NCI-H774 (cell line): ENCODE measurements at places on chromosomes 13 and 19.

DNA sequence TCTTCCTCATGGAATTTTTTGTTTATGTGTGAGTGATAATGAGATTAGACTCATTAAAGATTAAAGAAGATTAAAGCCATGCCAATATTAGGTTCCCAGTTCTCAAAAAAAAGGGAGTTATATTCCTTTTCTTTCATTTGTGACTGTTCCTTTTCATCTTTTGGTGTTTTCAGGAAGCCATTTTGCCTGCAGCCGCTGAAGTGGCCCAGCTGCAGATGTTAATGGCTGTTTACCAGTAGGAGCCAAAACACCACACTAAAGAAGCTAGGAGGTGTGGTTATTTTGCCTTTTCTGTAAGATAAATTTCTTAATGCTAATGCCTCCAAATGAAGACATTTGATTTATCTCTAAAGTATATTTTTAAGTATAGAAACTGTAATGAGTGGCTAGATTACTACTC, 36.3 kb downstream of the ITGBL1 start:
- DNase-seq = no peak

DNA sequence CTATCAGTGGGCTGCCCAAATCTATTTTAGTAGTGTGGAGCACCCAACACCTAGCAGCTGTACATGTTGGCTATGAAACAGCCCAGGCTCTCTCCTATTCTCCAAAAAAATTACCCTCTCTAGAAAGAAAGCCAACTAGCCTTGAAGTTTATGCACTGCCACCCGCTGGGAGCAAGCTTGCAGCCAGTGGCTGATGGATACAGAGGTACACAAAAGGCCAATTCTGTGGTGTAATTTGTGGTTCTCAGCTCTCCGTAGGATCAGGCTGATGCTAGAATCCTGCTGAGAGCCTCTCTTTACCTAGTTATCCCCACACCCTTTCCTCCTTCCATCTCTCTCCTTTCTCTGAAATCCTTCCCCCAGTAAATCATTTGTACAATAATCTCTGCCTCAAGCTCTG, 1120.7 kb downstream of the DIAPH3 start:
- no peak for DNase-seq

DNA sequence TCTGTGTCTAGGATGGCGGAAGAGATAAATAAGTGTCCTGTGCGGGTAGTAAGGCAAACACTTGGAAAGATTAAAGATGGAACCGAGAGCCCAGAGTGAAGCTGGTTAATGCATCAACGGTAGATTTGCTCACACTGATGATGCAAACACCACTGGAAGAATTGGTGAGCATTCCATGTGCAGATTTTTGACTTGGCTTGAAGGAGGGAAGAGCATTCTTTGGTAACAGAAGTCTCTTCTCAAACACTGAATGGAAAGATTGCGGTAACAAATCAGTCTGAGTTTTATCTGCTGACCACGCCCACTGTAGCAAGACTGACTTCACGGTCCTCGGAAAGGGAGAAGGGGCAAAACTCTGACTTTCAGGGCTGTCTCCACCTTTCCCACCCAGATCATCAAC, 112.5 kb downstream of the COL4A1 start:
- DNase-seq = no peak

GRCh38 chr19:38264486-38265212, at the start of gene SPINT2:
Gene SPINT2, plus strand, starts transcription at chr19:38264573. Its CDS starts 320 bp downstream, at chr19:38264893.
- DNase-seq = no peak

- DNase-seq = no peak
These were observed 10.9 kb upstream of the KCTD15 start for GRCh38 chr19:33785795-33786194.

DNA sequence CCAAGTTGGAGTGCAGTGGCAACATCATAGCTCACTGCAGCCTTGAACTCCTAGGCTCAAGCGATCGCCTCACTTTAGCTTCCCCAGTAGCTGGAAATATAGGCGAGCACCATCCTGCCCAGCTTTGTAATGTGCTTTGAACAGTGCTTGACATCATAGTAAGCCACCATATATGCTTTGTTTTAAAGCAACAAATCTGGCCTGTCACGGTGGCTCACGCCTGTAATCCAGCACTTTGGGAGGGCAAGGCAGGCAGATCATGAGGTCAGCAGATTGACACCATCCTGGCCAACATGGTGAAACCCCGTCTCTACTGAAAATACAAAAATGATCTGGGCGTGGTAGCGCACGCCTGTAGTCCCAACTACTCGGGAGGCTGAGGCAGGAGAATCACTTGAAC, 1.8 kb upstream of the SLC7A1 start:
- no peak for DNase-seq

- no peak for DNase-seq
These were observed 22.9 kb upstream of the ADGRE1 start for GRCh38 chr19:6864325-6864940.

GRCh38 chr13:64531400-64531799, 2698.7 kb downstream of the PCDH9 start:
- no peak for DNase-seq

- no peak for DNase-seq
These were observed 3.9 kb upstream of the B9D2 start for GRCh38 chr19:41367848-41368301.

DNA sequence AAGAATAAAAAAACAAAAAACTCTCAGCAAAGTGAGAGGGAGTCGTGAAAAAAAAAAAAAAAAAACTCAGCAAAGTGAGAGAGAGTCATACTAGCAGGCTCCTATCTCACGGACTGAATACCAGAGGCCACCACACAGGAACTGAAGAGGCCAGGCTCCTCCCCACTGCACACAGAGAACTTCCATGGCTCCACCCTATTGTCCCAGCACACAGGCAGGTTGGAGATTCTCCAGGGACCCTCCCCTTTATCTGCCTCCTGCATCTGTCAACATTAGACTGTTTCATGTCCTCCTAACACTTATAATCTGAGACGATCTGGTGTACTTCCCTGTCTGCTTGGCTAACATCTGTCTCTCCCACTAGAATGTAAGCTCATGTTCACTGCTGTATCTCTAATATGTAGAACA, 37.0 kb upstream of the FARP1 start:
- DNase-seq = no peak

DNA sequence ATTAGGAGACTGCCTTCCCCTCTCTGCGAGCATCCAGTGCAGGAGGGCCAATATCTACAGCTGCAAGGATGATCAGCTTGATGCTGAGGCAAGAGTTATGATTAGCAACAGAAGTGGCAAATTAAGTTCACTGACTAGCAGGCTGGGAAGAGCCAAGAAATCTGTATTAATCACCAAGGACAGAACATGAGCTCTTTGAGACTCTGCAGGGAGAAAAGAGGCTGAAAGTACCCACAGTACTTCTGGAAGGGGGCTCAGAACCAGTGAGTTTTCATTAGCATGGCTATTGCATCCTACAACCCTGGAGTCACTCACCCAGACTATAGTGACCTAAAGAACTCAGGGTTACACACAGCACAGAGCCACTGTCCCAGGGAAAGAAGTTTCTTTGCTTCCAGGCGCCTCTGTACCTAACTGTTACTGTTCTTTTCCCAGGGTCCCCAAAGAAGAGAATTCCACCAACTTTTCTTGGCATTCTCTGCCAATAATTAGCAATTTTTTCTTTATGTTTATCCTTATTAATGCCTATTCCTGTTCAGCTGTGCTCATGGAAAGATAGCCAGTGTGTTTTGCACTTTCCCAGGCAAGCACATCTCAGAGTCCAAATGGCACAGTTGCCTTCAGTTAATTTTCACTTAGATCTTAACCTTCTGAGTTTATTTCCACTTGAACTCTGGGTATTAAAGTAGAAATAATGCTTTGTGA, 25.8 kb upstream of the MEDAG start:
- no peak for DNase-seq

- DNase-seq = no peak
These were observed 26.9 kb downstream of the SMARCA4 start for GRCh38 chr19:10987571-10988297.

DNA sequence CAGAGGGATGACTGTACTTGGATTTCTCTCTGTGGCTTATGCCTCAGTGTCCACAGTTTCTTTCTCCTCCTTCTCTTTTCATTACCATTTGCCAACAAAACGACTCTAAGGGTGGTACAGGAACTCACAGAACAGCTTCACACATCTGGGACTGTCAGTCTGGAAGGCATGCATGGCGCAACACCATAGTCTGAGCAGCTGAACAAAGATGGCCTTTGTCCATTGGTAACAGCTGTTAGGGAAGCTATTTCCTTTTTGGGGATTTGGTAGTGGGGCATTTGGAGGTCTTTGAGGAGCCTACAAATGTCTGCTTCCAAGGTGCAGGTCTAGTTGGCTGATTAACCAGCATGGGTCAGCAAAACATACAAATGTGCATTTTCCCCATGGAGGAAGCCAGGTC, 81.4 kb upstream of the PCDH8 start:
- DNase-seq = no peak
